ENCODE measurements at places on chromosomes 4 and X.

DNA sequence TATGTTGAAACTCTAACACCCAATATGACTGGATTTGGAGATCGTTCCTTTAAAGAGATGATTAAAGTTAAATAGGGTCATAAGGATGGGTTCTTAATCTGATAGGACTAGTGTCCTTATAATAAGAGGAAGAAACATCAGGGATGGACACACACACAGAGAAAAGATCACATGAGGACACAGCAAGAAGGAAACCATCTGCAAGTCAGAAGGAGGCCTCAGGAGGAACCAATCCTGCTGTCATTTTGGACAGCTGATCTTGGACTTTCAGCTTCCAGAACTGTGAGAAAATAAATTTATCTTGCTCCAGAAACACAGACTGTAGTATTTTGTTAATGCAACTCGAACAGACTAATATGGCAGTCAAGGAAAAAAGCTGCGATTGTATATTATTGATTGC, 631.5 kb downstream of the PCDH7 start:
- no peak for DNase-seq

DNA sequence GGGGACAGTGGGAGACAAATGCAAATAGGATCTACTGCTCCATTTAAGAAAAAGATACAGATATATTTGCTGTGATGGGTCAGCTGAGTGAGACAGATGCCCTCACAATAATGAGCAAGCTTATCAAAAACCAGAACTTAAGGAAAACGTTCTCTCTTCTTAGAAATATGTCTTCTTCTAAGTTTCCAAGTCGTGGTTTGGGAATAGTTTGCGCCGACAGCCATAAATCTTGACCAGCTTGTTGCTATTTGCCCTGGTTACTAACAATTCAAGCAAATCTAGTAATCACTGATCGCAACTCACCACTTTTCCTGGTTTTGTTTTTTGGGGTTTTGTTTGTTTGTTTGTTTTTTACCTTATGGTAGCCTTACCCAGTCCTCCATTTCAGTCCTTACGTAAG, 67.6 kb upstream of the GUCY1A1 start:
- DNase-seq, result no peak

DNA sequence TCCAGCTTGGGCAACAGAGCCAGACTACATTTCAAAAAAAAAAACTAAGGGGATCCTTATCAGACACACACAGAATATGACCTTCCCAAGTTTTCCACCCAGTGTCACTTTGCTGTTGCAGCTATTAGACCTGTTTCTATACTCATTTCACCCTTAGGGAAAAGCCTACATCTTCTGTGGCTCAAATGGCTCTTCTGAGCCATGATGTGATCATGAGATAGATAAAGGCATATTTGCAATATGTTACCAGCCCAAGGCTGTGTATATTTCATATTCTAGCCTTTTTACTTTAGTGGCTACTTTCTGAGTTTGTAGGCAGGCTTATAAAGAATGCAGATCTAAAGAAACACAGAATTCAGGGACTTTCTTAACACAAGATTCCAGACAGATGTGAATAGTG, 19.3 kb downstream of the RS1 start:
- DNase-seq, result no peak

DNA sequence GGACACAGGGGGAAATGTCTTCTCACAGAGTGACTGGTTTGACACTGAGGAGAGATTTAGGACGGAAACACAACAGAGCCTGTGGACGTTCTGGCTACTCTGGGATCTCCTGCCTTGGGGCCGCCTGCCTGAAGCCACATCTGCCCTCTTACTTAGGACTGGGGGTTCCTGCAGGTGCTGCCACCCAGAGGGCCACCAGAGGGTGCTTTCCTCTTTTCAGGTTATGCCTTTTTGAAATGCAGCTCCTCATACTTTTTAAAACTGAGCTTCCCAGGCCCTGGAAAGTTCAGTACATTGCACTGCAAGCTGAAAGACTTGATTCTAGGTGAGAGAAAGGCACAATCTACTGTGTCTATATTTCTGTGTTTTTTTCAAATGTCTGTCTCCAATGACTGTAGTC, 92.2 kb upstream of the PGRMC2 start:
- DNase-seq, result no peak

DNA sequence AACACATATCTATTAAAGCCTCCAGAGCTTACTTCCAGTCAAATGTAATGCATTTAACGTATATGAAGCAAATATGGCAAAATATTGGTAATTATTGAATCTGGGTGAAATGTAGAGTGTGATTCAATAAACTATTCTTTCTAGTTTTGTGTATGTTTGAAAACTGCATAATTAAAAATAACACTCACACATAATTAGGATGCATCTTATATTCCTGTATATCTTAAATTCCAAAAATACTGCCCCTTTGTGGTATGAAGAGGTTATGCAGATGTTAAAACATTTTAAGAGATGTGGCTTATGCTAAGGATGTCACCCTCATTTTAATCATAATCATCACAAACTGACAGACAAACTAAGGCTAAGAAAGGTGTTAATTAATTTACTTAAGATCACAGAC, 182.9 kb downstream of the COX18 start:
- DNase-seq, result no peak

DNA sequence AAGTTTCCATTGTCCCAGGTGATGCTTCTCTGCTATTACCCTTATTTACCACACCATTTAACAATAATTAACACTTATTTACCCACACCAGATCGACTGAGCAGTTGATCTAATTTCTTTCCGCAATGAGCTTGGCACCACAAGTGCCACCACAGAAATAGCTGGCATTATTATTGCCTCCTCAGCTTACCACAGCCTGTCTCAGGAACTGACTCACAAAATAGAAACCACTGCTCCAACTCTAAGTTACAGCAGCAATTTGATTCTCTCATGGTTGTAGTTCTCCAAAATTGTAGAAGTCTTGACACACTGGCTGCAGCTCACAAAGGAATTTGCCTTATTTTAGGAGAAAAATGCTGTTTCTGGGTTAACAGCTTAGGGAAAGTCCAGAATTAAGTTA, 22.5 kb downstream of the ZNF721 start:
- no peak for DNase-seq

DNA sequence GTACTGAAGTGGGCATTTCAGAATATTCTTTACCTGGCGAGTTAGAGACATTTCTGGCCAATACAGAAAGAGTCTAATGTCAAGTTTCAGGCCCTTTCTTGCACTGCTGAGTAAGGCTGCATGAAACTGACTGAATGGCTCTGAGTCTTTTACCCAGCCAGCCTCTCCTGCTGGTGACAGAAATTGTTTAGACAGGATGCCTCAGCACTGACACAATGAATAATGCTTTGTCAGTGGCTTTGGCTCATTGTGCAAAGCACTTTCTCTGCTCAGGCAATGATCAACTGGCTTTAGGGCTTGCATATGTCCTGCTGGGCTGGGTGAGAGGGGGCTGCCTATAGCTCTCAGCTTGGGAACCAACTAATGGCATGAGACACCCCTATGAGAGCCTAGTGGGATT, 45.5 kb downstream of the CLNK start:
- no peak for DNase-seq

- no peak for DNase-seq
Observed at GRCh38 chr4:2927016-2927695, 36.0 kb downstream of the NOP14 start.

GRCh38 chr4:3308691-3309090, 15.9 kb downstream of the RGS12 start:
- DNase-seq, result no peak

- DNase-seq, result no peak
Observed at GRCh38 chr4:76898385-76898692, 395 bp upstream of the SOWAHB start.

GRCh38 chr4:11566444-11567022, 137.8 kb upstream of the HS3ST1 start:
- no peak for DNase-seq

DNA sequence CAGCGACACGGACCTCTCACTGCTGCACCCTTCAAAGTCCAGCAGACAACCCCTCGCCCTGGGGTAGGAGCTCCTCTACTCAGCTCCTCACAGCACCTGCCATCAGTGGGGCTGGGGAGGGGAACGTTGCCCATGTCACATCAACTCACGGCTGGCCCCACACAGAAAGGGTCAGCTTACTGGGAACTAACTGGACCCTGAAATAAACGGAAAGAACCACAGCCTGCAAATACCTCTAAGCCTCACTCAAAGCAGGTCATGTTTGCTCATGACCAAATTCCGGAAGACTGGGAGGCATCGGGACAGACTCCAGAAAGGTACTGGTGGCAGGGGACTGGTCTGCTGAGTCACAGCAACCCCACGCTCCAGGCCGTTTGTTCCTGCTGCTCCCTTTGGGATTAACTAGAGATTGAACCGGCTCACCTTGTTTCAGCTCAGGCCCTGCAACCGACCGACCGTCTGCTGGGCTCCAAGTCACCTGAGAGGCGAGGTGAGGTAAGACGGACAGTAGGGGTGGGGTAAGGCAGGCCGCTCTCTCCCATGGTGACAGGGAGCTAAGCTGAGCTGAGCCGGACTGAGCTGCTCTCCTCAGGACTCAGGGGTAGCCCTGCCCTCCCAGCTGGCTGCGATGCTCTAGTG, 5.6 kb downstream of the G6PD start:
- DNase-seq, result no peak

DNA sequence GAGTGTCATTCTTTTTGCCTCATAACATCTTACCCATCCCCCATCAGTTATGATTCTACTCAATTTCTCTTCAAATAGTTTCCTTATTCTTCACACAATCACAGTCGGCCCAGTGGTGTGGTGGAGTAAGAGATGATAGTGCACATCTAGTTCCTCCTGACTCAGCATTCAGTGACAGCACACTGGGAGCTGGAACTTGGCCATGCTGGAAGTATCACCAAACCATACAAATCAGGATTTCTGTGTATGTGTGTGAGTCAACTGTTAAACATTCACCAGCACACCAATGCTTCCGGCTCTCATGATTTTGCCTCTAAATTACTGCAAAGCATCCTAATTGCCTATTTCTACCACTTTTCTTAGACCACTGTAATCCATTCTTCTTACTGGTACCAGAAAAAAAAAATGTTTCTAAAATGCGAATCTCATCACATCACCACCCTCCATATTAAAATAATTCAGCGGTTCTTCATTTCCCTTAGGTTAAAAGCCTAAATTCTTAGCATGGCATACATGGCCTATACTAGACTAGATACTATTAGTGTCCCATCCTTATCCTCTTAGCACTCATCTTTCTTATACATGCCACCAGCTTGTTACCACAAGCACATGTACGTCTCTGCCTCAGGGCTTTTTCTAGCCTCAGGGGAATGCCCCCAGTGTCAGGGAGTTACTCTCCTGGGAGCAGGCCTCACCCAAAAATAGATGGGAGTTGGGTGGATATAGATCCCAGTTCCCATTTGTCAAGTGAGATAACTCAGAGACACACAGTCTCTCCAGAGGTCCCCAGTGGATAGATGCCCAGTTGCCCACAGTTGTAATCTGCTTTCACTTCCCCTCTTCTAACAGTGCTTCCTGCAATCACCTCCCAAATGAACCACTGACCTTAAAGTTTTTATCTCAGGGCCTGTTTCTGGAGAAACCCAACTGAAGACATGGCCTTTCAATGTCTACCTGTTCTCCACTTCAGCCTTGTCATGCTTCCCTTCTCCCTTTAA, 49.2 kb upstream of the DDX53 start:
- DNase-seq, result no peak

GRCh38 chrX:111465669-111466068, 45.8 kb upstream of the SERTM2 start:
- DNase-seq, result no peak

DNA sequence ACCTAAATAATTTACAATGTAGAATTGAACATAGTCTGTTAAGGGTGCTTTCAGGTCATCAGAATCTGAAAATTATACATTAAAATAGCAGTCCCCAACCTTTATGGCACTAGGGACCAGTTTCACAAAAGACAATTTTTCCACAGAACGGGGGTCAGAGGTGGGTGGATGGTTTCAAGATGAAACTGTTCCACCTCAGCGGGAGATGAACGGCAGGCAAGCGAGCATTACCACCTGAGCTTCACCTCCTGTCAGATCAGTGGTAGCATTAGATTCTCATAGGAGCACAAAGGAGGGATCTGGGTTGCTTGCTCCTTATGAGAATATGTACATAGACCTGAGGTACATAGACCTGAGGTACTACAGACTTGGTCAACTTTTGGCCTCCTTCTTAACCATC, 29.0 kb downstream of the LRBA start:
- no peak for DNase-seq

- DNase-seq, result no peak
Observed at GRCh38 chr4:41865981-41866798, 69.0 kb upstream of the TMEM33 start.

GRCh38 chrX:149712831-149713230, 971 bp downstream of the MAGEA11 start:
- no peak for DNase-seq

DNA sequence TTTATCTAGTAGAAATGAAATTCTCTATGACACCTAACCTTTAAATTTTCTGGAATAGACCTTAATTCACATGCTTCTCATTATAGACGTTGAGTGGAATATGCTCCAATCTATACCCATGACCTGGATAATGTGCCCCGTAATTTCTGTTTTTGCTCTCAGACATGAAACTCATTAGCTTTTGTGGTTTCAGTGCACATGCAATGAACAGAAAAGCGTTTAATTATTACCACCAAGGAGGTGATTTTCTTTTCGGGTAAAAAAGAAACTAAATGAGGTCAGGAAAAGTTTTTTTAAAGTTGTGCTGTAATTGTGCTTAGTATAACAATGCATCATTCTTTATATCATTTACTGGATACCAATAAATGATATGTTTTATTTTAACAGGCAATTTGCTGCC, 1703.9 kb upstream of the TENM3 start:
- no peak for DNase-seq

GRCh38 chr4:164023214-164023613, 528.7 kb downstream of the TMA16 start:
- no peak for DNase-seq

DNA sequence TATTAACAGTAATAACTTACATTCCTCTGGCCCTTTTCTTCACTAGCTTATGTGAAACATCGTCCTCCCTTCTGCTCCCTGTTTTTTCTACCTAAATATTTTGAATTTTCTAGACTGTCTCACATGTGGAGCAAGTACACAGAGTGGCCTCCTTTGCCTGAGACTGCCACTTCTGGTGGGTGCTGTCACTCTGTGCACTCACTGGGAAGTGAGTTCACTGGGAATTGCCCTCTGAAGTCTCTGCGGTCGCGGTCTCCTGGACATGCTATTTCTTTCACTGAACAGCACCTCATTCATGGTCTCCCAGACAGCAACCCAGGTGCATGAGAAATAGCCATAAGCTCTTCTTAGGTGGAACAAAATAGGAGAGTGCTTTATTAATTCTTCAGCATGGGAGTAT, 1179.7 kb upstream of the ADGRL3 start:
- no peak for DNase-seq

Measured in DMS79 (cell line).